Fibroblast of pulmonary artery (primary cell): ENCODE measurements at places on chromosomes 12 and 14.

GRCh38 chr14:106163316-106163715, 636.9 kb downstream of the TMEM121 start:
- no peak for DNase-seq

GRCh38 chr12:103841690-103842584, 903 bp upstream of the NT5DC3 start:
- DNase-seq = no peak

- no peak for DNase-seq
Measured at GRCh38 chr14:55588259-55588699, 8.3 kb downstream of the KTN1 start.

- peak; percentile 66 for DNase-seq
Measured at GRCh38 chr12:107329569-107330324, 236.4 kb upstream of the CRY1 start.

GRCh38 chr12:106358396-106359241, 1.1 kb downstream of the POLR3B start:
- peak; percentile 81 for DNase-seq

DNA sequence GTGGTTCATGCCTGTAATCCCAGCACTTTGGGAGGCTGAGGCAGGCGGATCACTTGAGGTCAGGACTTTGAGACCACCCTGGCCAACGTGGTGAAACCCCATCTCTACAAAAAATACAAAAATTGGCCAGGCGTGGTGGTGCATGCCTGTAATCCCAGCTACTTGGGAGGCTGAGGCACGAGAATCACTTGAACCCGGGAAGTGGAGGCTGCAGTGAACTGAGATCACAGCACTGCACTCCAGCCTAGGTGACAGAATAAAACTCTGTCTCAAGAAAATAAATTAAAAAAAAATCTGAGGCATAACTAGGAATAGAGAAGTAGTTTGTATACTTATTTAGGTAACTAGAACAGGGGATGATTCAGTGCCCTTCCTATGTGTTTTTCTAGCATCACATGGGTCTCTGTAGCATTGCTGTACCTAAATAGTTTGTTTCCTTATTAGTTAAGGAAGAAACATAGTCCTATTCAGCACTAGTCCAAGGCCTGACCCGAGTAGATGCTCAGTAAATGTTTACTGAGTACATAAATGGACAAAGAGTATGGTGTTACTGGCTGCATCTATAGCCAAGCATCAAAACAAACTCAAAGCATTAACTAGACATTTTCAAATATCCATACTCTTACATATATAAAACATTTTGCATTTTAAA, 21.7 kb downstream of the TAOK3 start:
- no peak for DNase-seq

DNA sequence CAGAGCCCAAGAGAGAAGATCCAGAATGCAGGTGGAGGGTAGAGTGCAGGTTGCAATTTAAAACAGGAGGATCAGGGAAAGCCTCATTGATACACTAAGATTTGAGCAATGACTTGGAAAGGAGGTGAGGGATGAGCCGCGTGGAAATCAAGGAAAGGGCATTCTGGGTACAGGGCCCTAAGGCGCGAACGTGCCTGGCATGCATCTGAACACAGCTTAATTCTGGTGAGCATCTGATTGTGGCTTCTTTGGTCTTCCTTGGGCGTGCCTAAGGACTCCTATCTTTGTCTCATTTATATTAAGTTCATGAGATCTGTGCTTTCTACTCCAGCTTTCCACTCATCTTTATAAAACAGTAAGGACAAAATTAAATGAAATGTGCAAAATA, 79.3 kb downstream of the NTF3 start:
- DNase-seq = no peak

DNA sequence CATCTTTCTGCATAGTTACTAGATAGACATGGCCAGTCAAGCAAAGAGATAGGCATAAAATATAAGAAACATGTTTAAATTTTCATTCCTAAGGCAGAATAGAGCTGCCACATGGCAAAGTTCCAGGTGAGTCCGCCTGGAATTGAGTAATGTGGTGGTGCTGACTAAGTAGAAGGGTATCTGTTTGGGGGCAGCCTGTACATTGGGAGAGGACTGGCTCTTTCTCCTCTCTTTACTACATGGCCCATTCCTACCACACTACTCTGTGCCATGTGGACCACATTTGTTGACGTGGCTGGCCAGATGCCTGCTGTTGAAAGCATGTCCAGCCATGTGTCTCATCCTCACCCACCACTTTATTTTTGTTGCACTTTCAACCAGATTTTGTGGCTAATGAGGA, 354.0 kb downstream of the ETNK1 start:
- peak; percentile 85 for DNase-seq

DNA sequence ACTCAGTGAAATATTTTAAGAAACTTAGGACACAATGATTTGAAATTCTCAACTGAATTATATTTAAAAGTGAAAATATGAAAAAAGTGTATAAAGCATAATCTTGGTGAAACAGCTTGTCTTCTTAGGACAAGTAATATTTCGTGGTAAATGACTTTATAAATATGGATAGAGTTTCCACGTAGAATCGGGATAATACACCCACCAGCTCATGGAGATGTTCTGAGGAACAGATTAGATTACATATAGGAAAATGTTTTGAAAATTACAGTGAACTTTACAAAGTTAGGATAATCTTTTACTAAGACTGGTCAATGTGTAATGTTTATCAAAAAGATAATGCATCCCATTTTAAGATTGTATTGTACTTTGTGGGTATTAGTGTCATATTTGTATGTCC, 25.6 kb upstream of the MYF6 start:
- DNase-seq = no peak

GRCh38 chr14:61648377-61648776, 46.9 kb upstream of the HIF1A start:
- no peak for DNase-seq

- DNase-seq = peak; percentile 3
Measured at GRCh38 chr12:99087278-99087677, 442.2 kb downstream of the APAF1 start.

GRCh38 chr12:104668274-104668718, 211.5 kb downstream of the CHST11 start:
- DNase-seq = peak; percentile 78

DNA sequence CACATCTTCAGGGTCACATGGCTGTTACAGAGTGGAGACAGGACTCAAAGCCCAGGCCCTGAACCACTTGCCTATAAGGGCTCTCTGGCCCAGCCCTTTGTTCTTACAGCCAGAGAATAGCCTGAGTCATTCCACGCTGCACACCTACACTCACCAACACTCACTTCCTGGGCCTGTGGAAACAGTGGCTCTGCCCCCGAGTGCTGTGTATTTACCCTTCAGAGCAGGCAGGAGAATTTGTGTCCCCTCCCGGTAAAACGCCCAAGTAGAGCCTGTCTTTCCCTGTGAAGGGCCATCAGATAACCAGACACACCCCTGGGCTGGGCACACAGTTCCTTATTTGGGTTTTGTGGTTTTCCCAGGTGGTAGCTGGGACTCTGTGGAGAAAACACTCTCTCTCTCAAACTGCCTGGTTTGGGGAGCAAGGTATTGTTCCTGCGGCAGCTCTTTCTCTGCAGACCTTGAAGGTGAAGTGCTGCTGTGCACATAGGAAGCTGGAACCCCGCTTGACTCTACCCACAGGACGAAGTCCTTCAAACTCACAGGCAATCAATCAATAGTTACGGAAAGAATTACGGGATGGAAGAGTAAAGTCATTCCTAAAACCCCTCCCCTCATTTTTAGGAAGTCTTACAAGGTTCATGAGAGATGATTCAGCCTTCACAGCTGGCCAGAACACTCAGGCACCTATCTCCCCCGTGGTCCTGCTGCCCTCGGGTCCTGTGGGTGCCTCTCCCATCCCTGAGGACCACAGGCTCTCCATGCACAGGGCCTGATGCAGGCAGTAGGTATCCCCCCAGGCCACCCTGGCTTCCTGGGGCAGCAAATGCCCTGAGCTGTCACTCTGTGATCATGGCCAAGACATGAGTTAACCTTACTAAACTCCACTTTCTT, 20.3 kb downstream of the FIGNL2 start:
- DNase-seq = peak; percentile 64

DNA sequence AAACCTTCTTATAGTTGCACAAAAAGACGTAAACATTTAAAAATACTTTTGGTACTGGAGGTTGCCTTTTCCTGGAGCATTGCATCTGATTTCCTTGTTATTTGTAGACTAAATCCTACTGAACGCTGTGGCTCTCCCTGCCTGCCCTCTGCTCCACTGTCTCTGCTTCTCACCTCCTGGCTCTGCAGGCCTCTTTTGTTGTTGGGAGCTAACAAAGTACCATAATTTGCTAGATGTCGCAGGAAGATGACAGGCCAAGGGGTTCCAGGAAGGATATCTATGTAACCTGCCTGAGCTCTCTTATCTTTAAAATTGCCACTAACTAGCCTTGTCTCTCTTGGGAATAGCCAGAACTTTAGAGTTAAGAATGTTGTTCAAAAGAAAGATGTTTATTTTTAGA, 21.4 kb downstream of the SYNE2 start:
- no peak for DNase-seq

GRCh38 chr12:95216711-95217376, 423 bp downstream of the FGD6 start:
- no peak for DNase-seq

GRCh38 chr14:75849300-75849895, 132.4 kb downstream of the TGFB3 start:
- no peak for DNase-seq

- DNase-seq = no peak
Measured at GRCh38 chr12:31531893-31532292, 59.0 kb downstream of the DENND5B start.

- DNase-seq = peak; percentile 71
Measured at GRCh38 chr12:111451649-111452129, 46.0 kb downstream of the SH2B3 start.
